ENCODE measurements at places on chromosomes 1 and 21.
A peak's percentile ranks its signal among the peaks of the same experiment; 100 is the strongest.

DNA sequence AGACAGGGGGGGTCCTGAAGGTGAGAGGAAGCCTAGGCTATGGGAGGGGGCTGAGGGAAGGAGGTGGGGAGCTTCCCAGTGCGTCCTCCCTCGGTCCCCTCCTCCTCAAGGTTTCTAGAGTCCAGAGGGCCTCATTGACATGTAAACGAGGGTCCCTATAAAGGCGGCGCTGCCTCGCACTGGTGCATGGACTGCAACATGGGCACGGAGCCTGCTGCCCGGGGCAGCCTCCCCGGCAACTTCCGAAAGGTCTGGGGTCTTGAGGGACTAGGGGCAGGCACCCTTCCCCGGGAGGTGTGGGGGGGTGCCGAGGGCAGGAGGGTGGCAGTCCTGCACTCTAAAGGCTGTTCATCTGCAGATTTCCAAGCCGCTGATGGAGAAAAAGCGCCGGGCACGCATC is at the start of gene HES3:
Gene HES3, plus strand, starts transcription at position 187 of the 400 bp plus-strand sequence. Its CDS starts 187 bp downstream, at position 374.
- DNase-seq: no peak

DNA sequence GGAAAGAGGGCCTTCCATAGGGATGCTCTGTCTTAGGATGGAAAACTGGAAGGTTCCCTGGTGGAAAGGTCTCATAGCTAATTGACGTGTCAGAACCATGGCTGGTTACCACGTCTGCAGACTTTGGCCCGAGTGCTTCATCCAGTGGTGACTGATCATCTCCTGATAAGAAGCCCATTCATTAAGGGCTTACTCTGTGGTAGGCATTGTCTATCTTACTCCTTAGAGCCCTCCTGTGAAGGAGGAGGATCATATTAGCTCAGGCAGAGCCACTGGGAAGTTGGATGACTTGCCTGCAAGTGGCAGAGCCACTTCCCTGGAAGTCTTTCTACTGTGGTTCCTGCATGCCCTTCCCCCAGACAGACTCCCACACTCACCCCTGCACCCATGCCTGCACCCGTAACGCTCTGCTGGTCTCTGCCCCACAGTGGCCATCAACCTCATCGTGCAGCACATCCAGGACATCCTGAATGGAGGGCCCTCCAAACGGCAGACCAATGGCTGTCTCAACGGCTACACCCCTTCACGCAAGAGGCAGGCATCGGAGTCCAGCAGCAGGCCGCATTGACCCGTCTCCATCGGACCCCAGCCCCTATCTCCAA is 79.9 kb downstream of the UCK2 start:
- DNase-seq: no peak

GRCh38 chr1:108847494-108847893 is 9.4 kb downstream of the AKNAD1 start:
- no peak for DNase-seq

- DNase-seq: no peak
These were observed 4.3 kb downstream of the TSPAN2 start for GRCh38 chr1:115084902-115085511.

DNA sequence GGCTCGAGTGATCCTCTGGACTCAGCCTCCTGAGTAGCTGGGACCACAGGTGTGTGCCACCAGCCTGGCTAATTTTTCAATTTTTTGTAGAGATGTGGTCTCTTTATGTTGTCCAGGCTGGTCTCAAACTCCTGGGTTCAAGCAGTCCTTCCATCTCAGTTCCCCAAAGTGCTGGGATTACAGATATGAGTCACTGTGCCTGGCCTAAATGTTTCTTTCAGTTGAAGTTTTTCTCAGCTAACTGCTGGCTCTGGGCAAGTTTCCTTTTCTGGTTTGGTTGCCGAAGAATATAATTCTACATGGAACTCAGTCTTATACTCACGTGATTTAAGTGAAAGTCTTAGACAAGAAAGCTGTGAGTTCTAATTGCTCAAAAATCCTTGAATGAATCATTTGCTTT is 57.0 kb downstream of the SASS6 start:
- DNase-seq: no peak

DNA sequence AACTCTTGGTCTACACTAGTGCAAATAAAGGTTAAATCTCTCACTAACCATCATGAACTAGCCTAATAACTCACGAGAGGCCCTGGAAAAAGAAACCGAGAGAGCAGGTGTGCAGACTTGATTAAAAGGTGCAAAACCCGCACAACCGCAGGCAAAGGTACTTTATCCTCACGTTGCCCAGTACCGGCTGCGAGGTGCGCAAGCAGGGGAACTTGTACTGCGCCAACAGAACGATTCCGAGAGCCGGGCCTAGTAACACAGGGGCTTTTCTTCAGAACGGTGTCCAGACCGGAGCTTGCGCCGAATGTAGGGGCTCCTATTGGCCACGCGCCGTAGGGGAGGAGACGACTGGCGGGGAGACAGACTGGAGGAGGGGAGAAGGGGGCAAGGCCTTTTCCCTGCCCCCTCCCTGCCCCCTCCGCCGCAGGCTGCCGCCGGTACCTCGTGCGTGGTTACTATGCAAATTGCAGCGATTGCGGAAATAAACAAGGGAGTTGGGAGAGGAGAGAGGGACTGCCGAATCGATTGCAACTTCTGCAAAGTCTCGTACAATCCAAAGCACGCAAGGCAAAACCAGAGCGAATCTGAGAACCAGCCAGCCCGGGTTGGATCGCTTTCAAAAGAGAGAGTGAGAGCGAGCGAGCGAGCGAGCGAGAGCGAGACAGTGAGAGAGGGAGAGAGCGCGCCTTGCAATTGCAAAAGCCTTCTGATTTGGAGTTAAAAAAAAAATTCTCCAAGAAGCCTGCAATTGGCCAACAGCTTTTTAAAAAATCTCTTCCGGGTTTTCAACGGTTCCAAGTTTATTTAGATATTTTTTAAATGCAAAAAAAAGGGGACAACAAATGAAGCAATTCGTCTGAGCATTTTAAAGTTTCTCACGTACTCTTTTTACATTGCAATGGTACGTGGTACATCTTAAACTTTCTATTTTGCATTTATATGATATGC is 5.4 kb upstream of the NFIA start:
- DNase-seq: peak; percentile 66

DNA sequence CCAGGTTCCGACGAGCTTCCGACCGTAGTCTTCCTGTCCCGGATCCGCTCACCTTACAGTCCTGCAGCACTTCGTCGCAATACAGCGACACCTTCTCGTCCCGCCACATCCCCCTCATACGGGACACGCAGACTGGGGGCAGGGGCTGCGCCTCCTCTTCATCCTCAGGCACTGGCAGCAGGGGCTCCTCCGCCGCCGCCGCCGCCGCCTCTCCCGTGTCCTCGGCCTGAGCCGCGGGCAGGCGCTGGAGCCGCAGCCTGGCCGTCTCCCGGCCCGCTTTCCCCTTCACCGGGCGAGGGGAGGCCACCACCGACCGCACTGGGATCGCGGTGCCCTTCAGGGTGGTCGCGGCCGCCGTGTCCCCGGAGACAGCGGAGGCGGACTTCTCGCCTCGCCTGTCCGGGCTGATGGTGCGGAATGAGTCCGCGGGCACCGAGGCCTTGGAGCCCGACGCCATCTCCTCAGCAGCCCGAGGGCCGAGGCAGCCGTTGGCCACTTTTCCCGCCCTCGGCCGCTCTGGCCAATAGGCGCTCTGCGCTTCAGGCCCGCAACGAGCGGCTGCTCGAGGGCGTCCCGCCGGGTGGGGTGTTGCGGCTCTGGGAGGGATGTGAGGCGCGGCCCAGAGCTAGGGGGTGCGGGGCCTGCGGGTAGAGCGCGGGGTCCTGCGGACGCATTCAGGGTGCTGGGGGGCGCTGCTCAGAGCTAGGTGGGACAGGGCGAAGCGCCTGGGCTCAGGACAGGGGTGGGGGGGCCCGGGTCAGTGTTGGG is at the start of gene SHCBP1L:
Gene SHCBP1L, minus strand, starts transcription at position 490 of the 768 bp plus-strand sequence. Its CDS starts 33 bp downstream, at position 457.
- no peak for DNase-seq

- no peak for DNase-seq
These were observed 96.6 kb upstream of the HNRNPU start for GRCh38 chr1:244960904-244961303.
